Activated CD4-positive, alpha-beta T cell treated with anti-CD3 and anti-CD28 coated beads, Interleukin-2, amount 10 ng/mL, durations not matched to agents 24 days and 14 days (primary cell): ENCODE measurements at places on chromosomes 5 and 9.
A peak's percentile ranks its signal among the peaks of the same experiment; 100 is the strongest.

DNA sequence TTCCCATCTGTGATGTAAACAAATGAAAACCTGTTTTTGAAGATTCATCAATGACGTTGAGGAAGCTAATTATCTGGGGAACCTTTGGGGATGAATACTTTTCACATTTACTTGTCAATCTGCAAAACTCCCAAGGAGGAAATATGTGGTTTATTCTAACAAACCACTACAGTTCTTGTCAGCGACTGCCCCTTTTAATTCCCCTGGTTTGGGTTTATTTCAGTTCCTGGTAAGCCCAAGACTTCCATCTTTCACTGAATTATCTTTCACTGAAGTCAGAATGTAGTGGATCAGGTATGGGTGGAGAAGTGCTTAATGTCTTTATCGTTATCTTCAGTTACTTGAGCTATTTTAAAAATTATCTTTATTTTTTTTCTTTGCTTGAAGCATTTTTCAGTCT lies 40.2 kb downstream of the TLR4 start:
- no peak for DNase-seq

DNA sequence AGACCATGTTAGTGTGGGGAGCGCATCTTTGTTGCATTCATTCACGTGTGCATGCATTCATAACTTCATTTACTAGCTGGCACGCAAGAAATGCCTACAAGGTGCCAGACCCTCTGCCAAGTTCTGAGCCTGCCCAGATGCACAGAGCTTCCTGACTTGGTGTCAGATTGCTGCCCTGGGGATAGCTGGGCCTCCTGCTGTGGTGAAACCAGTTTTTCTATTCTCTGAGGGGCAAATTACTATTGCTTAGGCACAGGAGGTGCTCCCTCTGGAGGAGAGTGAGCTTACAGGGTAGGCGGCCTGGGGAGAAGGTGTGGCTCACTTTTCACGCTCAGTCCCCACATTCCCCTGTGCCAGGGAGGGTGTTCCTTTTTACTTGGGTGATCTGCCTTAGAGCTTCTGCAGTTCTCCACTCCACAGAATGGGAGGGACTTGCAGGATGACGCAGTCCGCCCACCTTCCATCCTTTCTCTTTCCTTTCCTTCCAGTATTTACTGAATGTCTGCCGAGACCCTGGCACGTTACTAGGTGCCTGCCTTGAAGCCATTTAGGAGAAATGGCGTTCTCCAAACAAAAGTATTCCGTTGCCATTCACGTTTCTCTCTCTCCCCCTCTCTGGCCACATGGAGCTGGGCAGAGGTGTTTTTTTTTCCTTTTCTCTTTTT lies 27.9 kb upstream of the CTNNA1 start:
- no peak for DNase-seq

- no peak for DNase-seq
Measured at GRCh38 chr5:61120534-61120933, 41.7 kb downstream of the SMIM15 start.

GRCh38 chr5:75711151-75711550 lies 6.1 kb downstream of the POC5 start:
- no peak for DNase-seq

GRCh38 chr9:11141357-11141756 lies 528.6 kb upstream of the PTPRD start:
- DNase-seq: no peak

DNA sequence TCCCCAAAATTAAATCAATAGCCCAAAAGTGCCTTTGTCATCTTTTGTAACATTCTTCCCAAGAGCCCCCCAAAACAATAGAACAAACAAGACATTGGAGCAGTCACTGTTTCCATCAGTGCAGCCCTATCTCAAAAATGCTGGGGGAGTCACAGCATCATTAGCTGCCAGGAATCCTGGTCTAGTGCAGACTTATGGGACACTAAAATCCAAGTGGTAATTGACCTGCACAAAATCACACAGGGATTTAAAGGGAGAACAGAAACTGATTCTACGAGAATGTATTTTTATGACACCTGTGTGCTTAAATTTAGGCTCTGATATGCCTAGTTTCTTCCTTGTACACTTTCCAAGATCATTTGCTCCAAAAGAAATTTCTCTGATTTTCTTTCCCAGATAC lies 172.9 kb downstream of the GLIS3 start:
- DNase-seq: no peak

DNA sequence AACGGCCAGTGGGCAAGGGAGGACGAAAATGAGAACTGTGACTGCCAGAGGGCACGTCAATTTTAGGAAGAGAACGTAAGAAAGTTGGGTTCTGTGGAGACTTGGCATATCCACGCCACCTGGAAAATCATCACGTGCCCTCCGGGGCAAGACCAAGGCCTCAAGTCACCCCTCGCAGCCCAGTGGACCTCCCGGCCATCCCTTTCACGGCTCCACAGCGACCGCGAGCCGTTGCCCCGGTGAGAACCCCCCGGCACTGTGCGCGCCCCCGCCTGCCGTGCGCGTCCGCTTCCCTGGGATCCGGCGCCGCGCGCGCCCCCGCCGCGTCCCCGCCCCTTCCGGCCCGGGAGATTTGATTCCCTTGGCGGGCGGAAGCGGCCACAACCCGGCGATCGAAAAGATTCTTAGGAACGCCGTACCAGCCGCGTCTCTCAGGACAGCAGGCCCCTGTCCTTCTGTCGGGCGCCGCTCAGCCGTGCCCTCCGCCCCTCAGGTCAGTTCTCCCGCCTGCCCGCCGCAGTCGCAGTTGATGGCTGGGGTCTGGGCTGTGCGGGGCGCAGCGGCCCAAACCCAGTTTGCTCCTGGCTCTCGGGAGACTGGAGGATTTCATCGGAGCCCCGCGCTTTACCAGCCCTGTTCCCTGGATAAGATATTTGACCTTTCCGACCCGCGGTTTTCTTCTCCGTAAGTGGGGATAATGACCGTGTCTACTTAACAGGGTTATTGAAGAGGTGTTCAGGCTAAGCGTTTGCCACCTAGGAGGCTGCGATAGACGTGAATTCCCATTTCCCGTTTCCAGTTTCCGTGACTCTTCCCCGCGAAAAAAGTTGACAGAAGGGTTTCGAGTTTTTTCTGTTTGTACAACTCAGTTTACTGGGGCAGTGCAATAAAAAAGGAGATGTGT lies at the start of gene MELK:
TSS of gene MELK (plus strand) at position 381 of the 904 bp plus-strand sequence. CDS start 8,787 bp downstream, outside the sequence.
- DNase-seq: peak; percentile 97

GRCh38 chr5:54000011-54000410 lies 310.4 kb downstream of the ARL15 start:
- DNase-seq: no peak

GRCh38 chr9:4883326-4883873 lies 90.7 kb downstream of the RCL1 start:
- DNase-seq: no peak

GRCh38 chr5:77696120-77696519 lies 57.6 kb upstream of the OTP start:
- no peak for DNase-seq

DNA sequence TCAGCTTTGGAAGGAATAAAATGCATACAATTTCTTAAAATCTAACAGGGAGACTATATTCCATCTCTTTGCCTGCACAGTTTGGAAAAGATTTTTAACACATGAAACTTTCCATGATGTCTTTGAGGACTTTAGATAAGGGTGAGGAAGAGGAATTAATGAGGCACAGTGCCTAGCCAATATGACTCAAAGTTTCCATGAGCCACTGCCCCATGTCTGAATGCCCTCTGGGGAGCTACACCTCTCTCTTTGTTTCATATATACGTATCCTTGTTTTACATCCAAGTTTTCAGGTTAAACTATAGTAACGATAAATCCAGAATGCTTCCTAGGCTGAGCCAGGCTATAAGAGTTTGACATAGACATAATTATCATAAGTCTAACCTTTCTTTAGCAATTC lies 349.3 kb upstream of the TLE4 start:
- no peak for DNase-seq

DNA sequence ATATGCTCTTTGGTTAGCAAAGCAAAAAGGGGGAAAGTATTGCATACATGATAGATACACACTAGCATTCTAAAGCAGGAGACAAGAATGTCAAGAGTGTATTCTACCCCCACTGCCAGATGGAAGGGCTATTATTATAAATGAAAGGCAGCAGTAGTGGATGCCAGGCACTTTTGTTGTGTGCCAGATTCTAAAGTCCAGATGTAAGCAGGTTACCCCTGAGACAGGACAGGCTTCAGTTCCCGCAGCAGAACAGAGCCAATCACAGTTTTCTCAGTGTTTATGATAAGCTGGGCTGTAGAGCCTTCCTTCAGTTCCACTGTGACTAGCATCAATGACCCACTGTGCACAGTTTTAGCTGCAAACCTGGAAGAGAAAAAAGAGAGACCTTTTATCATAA lies 226.6 kb upstream of the TBCA start:
- peak; percentile 19 for DNase-seq

DNA sequence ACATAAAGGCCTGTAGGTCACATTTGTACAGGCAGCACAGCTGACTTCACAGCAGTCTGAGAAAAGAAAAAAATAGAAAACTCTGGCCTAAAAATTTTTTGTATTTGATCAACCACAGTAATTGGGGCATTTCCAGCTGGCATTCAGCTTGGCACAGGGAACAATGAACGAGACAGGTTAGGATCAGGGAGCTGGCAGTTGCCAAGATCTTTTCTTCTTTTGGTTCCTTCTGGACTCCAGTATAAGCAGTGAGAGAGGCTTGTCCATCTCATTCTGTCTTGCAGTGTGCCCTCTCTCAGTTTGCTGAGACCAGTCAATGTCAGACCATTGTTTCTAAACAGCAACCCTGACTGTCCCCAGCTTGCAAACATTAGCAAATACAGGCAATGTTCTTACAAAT lies 601.1 kb downstream of the TLR4 start:
- DNase-seq: no peak

- DNase-seq: peak; percentile 84
Measured at GRCh38 chr9:35954942-35955546, 2.9 kb downstream of the OR2S2 start.

DNA sequence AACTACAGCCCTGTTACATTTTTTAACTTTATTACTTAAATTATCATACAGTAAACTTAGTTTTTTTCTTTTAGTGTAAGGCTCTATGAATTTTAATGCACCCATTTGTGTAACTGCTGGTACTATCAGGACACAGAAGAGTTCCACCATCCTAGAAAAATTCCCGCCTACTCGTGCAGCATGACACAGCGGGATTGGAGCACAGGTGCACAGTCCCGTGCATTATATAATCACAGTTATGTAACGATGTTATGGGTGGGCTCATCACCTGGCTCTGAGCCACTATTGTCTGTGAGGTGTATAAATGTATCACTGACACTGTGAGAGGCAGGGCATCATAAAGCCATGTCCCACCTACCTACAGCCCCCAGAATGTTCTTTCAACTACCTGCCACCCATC lies 80.7 kb downstream of the DRD1 start:
- DNase-seq: no peak

DNA sequence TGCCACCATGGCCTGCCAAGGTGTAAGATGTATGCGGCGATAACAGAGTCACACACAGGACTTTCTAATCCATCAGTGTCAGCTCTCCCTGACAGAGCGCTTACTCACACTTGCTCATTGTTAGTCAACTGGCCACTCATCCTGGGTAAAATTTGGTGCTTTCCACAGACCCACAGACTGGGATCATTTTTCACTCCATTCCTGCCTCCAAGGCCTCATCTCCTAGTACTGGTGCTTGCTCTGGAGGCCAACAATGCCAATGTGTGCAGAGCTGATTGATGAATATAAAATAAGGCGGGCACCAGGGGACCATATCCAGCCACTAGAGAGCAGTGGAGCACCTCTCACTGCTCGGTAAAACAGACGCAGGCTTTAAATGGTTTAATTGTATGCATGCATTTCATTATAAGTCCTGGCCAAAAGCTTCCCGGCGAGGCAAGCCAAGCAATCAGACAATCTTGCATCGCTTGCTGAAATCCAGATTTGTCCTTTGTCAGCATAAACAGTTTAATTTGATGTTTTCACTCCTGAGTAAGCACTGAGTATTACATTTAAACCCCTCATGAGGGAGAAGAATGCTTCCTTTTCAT lies 22.3 kb downstream of the PSMB7 start:
- no peak for DNase-seq

- DNase-seq: no peak
Measured at GRCh38 chr9:94631599-94631998, 7.7 kb downstream of the FBP1 start.

DNA sequence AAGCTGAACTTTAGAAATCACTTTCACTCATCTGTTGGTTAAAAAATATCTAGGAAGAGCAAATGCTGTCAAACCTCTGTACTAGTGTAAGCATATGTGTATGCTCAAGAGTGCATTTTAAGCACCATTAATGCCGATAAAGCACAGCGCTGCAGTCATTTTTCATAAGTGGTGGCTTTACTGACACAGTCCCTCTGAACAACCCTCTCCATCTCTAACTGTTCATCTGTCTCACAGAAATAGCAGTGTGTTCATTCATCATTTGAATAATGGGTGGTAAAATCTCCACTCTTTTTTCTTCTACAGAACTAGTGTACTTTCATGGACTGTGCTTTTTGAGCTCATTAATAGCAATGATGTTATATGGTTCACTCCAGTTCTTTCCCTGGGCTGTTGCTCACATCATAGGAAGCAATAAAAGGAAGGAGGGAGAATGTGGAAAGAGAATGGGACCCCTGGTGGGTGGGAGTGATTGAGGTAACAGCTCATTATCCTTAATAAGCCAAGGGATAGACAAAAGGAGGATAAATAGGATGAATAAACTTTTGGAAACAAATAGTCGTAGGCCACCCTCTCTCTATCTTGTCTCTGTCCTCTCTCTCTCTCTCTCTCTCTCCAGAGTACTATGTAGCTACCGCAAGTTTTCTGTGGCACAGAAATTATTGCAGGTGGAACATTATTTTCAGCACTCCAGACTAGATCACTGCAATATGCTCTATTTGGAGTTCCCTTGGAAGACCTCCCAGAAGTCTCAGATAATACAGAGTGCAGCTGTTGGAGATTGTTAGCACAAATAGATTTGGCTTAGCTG lies 117.9 kb upstream of the PRDM9 start:
- no peak for DNase-seq

DNA sequence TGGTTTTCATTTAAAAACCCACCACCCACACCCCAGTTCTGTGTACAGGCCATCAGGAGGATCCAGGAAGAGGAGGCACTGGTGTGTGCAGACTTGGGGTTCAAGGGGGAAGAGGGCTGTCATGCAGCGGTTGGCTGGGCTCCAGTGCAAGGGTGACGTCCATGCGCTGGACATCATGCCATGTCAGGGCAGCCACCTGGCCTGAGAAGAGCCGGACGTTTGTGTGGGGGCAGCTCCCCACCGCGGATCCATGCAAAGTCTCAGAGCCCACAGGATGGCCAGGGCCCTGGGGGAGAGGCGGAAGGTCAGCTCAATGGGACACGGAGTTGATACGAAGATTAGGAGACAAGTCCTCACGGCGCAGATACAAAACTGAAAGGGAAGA lies 11.1 kb downstream of the BRD9 start:
- no peak for DNase-seq

- DNase-seq: no peak
Measured at GRCh38 chr5:79454043-79454442, 59.9 kb downstream of the HOMER1 start.

GRCh38 chr9:6893350-6894131 lies 135.8 kb downstream of the KDM4C start:
- DNase-seq: peak; percentile 55

- DNase-seq: no peak
Measured at GRCh38 chr5:74927336-74927735, 61.1 kb upstream of the FAM169A start.

- no peak for DNase-seq
Measured at GRCh38 chr5:87452837-87453236, 40.1 kb upstream of the CCNH start.

GRCh38 chr5:150340614-150341255 lies 16.8 kb upstream of the TCOF1 start:
- DNase-seq: no peak

- no peak for DNase-seq
Measured at GRCh38 chr9:92671323-92671722, 1.4 kb upstream of the IPPK start.

GRCh38 chr9:80147866-80148265 lies 576.1 kb downstream of the TLE4 start:
- DNase-seq: no peak
